ENCODE measurements at places on chromosomes 3 and 15.

DNA sequence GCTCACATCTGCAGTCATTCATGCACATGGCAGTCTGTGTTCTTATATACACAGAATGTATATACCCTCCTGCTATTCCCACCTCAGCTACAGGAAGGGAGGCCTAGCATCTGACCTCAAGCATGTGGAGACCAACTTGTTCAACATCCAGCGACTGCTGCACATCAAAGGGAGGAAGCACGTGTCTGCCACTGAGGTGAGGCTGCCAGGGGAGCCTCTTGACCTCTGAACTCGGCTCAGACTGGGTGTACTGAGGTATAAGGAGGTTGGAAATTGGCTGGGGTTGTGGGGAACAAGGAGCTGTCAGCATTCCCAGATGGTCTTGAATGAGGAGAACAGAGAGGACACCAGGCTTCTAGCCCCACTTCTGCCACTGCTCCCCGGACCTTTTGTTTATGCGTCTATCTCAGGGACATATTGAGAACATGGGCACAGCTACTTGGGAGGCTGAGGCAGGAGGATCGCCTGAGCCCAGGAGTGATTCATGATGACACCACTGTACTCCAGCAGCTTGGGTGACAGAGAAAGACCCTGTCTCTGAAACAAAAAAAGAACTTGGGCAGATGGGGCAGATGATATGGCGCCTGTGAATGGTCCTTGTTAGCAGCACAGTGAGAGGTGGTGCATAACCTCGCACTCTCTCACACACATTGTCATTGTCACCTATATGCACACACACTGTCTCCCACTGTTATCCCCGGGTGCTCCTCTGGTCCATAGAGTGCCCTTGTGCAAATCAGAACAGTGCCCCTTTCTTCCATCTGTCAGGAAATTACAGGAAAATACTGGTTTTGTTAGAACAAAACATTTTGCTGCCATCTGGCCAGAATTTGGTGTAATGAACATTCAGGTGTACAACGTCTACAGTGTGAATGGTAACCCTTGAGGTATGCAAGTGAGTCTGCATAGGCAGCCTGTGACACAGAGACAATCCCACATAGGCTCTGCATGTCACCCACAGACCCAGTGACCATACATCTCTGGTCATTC, 5.4 kb downstream of the VILL start:
- DNase-seq: no peak

DNA sequence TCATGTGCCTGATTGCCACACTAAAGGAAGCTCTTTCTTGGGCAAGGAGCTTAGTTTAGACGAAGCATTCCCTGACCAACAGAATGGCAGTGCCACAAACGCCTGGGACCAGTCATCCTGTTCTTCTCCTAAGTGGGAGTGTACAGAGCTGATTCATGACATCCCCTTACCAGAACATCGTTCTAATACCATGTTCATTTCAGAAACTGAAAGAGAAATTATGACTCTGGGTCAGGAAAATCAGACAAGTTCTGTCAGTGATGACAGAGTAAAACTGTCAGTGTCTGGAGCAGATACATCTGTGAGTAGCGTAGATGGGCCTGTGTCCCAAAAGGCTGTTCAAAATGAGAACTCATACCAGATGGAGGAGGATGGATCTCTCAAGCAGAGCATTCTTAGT, 18.4 kb downstream of the SENP5 start:
- no peak for DNase-seq

GRCh38 chr3:13881536-13882410, 1.9 kb upstream of the WNT7A start:
- DNase-seq: no peak

- no peak for DNase-seq
Measured at GRCh38 chr3:66490984-66491383, 9.8 kb downstream of the LRIG1 start.

- no peak for DNase-seq
Measured at GRCh38 chr15:90859234-90860131, 8.9 kb upstream of the FURIN start.

DNA sequence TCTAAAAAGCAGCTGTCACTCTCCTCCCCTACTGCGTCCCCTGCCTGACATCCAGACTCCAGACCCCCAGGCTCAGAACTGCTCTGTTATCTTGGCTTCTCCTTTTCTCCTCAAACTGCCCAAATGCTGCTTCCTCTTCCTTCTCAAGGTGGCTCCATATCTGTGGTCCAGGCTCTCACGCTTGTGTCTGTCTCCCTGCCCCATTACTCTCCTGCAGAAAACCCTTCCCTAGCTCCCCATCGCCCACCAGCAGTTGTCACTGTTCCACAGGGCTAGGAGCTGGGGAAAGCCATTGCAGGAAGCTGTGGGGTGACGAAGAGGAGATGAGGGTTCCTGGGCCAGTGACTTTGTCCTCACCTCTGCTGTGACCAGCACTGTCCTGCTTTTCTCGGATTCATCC, 30.7 kb upstream of the CGNL1 start:
- no peak for DNase-seq

DNA sequence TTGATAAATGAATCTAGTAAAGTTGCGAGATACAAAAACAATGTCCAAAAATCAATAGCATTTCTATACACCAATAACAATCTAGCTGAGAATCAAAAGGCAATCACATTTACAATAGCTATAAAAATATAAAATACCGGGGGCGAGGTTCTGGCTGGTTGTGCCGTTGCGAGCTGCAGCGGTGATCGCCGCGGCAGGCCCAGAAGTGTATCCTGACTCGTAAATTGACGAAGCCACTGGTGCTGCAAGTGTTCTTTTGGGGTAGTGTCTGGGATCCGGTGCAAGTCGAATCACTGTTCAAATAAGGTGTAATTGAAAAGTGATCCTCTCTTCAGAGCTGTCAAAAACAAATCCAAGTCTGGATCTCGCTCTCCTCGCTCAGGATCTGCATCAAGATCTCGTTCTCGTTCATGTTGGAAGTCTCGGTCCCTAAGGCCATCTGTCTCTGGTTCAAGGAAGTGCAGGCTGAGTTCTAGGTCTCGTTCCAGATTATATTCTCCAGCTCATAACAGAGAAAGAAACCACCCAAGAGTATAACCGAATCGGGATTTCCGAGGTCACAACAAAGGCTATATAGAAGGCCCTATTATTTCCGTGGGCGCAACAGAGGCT, 80.1 kb upstream of the STT3B start:
- DNase-seq: no peak

GRCh38 chr15:34514251-34514670, 69.2 kb downstream of the GOLGA8B start:
- DNase-seq: no peak

GRCh38 chr3:147197739-147198138, 208.6 kb downstream of the ZIC4 start:
- no peak for DNase-seq

DNA sequence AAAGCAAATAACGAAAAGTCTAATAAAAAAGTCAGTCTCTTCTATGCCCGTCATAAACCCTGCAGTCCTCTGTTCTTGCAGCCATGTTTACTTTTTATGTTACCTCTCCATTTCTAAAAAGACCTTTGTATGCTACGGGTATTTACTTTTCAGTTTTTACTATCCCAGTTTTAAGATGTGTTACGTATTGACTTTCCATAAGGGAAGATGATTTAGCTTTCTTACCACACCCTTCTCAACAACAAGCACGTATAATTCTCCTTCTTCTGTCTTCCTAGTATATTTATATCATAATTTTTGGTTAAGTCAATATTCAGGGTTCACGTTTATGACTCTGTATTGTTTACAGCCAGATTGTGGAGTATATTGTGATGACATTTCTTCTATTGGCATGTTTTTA, 10.8 kb downstream of the TRNT1 start:
- DNase-seq: no peak

Measured in activated CD4-positive, CD25-positive, alpha-beta regulatory T cell treated with anti-CD3 and anti-CD28 coated beads, Interleukin-2, amount 50 U/mL, for 72 hours (primary cell).